ENCODE measurements at places on chromosomes 3 and 15.
A peak's percentile ranks its signal among the peaks of the same experiment; 100 is the strongest.

DNA sequence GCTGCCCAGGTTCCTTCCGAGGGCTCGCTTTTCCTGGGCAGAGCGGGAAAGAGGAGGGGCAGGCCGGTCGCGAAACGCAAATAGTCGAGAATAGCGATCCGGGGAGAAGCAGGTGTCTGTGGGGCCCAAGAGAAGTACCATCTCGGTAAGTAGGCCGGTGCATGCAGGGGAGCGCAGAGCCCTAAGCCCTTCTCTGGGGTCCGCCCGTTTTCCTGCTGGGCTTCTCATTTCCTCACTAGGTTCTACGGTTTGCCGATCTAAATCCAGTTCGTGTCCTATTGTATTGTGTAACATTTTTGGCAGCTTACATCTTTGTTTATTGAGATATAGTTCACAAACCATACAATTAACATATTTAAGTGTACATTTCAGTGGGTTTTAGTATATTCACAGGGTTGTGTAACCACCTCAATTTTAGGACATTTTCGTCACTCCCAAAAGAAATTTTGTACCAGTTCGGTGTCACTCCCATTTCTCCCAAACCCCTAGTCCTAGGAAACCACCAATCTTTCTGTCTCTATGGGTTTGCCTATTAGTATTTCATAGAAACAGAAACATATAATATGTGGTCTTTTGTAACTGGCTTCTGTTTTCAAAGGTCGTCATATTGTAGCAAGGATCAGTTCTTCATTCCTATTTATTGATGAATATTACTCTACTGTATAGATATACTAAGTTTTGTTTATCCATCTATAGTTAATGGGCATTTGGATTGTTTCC is 6.8 kb upstream of the TRIM69 start:
- DNase-seq: peak; percentile 62

DNA sequence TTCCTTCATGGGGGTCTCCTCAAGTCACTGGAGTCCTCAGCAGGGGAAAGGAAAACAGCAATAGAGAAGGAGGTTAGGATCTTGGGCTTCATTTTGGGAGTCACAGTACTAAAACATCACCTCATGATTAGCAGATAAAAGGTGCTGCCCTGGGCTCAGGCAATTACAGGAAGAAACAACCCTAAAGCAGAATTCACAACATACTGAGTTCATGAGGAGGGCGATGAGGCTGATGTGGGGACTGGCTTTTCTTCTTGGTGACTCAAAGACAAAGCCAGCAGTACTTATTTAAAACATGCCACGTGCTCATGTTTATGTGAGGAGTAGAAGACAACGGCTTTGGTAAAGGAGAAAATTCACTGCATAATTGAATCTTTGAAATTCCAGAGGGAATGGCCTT is 822.3 kb upstream of the CFAP20DC start:
- DNase-seq: no peak

- no peak for DNase-seq
Observed at GRCh38 chr3:39733804-39734203, 75.6 kb upstream of the MYRIP start.

- no peak for DNase-seq
Observed at GRCh38 chr3:46215810-46216414, 7.8 kb upstream of the CCR1 start.

GRCh38 chr3:52090933-52091468 is 34.6 kb upstream of the DUSP7 start:
- no peak for DNase-seq

DNA sequence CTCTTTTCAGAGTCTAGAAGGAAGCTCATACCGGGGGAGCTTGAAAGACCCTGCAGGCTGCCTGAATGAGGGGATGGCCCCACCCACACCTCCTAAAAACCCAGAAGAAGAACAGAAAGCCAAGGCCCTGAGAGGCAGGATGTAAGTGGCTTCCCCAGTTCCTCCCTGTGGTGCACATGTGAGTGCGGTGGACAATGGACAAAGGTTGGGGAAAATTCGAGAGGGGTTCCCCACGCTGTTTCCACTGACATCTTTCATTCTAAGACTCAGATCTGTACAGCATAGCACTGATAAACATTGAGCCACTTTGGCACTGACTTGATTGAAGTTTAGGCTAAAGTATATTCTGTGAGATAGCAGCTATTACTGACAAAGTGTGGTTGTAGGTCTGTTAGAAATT is 79.5 kb upstream of the UMPS start:
- DNase-seq: peak; percentile 3

DNA sequence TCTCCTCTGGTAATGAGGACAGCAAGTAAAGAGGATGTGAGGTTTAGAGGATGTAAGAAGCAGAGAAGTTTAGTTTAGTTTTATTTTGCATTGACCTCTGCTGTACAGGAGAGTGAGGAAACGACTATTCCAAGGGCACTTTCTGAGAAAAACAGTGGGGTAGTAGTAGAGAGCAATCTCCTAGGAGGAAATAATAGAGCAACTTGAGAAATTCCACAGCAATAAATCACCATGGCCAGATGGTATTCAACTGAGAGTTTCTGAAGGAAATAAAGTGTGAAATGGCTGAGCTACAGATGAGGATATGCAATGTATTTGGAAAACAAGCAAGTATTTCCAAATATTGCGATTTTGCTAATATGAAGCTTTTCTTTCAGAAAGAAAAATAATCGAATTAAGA is 118.9 kb downstream of the DPH6 start:
- DNase-seq: no peak

DNA sequence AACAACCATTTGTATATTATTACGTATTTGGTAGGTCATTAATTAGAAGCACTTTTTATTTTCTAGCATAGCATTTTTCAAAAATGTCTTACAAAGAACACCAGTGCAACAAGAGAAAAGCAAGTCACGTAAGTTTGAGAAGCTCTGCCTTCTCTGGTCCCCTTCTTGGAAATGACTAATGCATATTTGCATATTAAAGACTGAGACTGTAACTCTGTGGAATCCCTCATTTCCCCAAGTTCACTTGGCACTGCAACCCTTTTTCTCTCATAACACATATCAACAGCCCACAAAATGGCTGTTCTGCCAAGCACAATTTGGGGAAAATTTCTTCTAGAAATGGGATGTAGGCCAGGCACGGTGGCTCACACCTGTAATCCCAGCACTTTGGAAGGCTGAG is 176.3 kb downstream of the ERC2 start:
- no peak for DNase-seq

DNA sequence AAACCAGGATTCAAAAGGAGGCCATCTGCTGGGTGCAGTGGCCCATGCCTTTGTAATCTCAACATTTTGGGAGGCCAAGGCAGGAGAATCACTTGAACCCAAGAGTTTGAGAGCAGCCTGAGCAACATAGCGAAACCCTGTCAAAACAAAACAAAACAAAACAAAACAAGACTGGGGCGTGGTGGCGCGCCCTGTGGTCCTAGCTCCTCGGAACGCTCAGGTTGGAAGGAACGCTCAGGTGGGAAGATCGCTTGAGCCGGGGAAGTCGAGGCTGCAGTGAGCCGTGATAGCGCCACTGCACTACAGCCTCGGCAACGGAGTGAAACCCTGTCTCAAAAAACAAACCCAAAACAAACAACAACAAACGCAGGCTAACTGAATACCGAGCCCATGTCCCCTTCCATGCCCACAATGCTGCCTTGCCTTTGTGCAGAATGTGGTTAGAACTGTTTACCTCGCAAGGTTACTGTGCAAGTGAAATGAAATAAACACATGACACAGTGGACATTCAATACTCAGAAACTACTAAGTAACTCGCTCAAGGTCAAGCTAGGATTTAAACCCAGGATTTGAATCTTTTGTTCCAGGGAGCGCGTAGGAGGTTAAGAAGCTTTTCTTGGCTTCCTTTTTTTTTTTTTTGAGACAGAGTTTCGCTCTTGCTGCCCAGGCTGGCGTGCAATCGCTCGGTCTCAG is 766 bp upstream of the EMC4 start:
- no peak for DNase-seq

GRCh38 chr3:120693439-120694171 is 11.6 kb upstream of the HGD start:
- no peak for DNase-seq

DNA sequence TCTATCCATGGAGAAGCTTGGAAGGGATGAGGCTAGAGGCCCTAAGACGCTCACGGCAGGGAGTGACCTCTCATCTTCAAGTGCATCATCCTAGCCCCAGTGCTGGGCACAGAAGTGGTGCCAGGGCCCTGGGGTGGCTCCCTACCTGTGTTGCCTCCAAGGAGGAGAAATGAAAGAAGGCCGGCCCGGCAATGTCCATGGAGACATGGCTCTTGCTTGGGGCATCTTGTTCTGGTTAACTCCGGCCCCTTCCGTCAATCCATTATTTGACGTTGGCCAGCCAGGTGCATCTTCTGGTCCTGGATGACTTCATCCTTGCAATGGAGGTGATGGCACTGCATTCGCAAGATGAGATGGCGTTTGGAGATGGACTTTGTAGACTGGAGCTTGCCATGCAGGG is 83.2 kb upstream of the ALDH1L1 start:
- no peak for DNase-seq

DNA sequence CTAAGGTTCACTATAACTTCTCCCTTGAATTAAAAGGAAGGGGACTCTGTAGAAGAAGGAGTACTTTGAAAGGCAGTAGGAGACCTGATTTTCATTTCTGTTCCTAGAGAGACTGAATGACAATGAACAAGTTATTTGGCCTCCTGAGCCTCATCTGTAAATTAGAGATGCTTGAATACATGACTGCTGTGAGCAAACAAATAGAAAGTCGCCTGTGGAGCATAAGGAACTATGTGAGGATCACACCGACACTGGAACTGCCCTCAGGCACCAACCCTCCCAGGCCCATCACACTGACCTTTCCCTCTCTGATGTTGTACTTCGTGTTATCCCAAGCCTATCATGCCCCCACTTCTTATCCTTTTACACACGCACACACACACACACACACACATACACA is 48.6 kb downstream of the IMPG2 start:
- DNase-seq: no peak

All from CD4-positive, alpha-beta T cell treated with Interferon alpha-2 for 1 hour (primary cell).